ENCODE measurements at places on chromosomes 2 and 18.

- DNase-seq, result no peak
These were observed 38.6 kb upstream of the SH3BP4 start for GRCh38 chr2:234913208-234913626.

DNA sequence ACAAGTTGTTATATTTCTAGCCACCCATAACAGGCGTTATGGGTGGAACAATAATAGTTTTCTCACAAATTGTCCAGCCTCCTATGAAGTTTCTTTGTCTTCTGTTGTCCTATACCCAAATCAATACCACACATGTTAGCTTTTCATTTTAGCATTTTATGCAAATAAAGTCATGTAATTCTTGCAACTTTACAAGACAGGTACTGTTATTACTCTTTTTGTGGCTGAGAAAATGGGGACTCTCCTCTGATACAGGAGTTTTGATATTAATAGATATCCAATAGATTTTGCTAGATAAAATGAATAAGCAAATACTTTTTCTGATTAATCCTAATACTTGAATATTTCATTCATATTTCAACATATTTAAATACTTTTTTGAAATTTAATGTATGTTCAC lies 151.0 kb downstream of the PMAIP1 start:
- DNase-seq, result no peak

- DNase-seq, result no peak
These were observed 156.3 kb upstream of the SKOR2 start for GRCh38 chr18:47407736-47408135.

DNA sequence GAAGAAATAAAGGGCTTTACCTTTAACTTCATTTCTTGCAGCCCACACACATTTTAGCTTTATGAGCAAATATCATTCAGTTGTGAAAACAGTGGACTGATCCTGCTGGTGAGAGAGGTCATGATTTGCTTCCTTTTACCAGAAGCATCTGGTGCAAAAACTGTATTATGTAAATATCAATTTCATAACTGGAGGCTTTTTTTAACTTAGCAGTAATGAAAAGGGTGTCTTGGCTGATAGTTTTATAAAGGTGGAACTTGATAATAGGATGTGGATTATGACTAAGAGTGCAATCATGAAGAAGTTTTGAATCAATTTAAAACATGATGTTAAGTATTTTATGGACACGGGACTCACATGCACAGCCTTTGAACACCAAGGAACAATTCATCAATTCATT lies 304.4 kb downstream of the GULP1 start:
- DNase-seq, result no peak

DNA sequence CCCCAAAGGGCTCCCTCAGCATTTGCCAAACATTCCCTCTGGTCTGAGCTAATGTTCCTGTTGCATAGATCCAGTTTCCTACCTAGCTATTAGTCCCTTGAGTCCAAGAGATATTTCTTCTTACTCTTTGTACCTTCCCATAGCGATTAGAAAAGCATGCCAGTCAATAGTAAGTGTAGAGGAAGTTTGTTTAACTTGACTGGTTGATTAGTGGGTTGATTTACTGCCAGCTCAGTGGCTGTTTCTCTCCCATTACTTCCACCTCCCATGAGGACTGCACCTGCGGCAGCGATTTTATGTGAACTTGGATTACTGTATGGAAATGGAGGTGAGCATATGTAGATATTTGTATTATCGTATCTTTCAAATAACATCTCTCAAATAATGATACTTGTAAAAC lies 1748.4 kb upstream of the CELF4 start:
- DNase-seq, result no peak

DNA sequence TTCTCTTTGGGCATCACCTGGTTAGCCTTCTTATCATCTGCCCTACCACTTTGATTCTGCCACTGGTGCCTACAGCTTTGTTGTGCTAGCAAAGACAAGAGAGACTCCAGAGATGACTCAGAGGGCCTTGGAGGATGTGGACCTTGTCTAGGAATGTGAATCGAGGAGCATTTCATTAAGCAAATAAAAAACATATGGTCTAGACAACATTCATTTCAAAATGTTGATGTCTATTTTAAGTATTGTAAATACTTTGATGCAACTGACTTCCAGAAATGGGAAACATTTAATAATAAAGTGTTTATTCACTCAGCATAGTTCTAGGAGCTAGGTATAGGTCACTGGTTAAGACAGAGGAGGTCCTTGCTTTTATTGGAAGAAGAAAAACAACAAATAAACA lies 195.5 kb downstream of the CDCA7 start:
- no peak for DNase-seq

- DNase-seq, result no peak
These were observed 31.4 kb downstream of the ATF2 start for GRCh38 chr2:175136334-175137215.

DNA sequence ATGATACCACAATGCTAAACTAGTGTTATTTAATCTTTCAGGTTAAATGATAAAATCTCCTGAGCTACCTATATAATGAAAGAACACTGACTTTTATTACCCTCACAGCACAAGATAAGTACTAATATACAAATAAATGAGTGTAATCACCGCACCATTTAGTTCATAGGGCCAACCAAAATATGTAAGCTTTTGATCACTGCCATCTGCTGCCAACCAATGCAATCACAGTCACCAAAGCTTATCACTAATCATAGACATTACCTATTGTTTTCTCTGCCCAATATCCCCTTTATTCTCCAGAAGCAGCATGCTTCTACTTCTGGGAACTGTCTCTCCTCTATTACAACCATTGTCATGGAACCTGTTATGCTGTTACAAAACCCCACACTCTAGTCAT lies 151.6 kb upstream of the LRATD1 start:
- no peak for DNase-seq

- DNase-seq, result no peak
These were observed 310.2 kb upstream of the GALNT5 start for GRCh38 chr2:156947261-156947660.

DNA sequence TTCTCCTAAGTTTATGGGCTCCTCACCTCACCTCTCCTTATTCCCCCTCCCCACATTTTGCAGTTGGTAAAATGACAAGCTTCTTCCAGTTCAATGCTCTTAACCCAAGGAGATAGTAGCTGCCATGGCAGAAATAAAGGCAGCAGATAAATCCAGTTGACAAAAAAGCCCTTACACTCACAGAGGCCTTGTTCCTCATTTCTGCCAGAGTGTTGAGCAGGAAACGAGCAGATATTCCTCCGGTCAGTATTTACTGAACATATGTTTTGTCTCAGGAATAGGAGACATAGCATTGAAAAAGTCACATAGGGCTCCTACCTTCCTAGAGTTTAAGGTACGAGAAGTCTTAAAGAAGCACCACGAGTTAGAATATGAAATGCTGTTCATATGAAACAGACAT lies 493.7 kb upstream of the TNP1 start:
- no peak for DNase-seq

DNA sequence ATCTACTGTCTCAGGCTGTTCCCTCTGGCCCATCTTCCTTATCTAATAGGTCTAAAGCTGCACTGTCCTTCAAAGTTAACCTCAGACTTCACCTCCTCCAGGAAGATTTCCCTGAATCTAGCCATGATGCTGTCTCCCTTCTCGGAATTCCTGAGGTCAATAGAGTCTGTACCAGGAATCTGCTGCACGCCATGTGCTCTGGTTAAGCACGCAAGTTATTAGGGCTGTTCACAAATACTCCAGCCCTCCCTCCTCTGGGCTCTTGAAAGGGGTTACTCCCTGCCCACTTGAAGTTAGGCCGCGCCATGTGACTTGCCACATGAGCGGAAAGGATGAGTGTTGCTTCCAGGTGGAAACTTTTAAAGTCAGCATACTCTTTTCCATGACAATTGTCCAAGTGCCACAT lies 43.6 kb downstream of the MCFD2 start:
- DNase-seq, result no peak

DNA sequence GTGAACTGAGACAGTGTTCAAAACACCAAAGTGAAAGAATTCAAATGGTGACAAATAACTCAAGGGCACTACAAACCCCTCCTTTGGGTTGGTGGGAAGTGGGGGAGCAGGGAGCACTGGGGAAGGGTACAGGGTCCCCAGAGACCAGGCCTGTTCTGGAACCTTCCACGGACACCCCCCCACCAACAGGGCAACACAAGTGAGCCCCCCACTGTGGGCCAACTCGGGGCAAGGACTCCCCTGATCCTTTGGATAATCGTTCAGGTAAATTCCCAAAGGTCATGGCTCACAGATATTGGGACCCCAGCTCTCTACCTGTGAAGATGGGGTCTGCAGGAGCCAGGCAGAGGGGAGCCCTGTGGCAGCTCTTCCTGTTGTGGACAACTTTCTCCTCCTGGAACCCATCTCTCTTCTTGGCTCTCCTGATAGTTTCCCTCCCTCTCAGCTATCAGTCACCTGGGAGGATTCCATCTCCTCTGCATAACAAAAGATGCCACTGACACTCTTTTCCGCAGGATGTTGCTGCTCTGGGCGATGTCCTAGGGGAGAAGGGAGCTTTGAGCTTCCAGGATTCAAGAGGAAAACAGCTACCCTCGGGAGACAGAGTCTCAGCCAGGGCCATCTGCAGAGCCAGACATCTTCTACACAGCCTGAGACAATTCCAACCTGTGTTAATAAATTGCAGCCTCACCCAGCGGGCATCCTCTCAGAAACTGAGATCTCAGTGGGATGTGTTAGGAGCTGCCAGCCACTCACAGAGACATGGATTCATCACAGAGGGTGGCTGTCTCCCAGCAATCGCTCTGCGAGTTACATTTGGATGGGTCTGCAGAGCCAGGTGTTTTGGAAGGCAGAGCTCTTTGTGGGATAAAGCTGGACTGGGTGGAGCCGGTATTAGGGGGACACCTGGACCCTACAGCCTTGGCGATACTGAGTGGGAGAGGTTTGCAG lies 35.4 kb downstream of the MBP start:
- DNase-seq, result no peak

GRCh38 chr2:136351684-136352083 lies 233.7 kb upstream of the CXCR4 start:
- no peak for DNase-seq

DNA sequence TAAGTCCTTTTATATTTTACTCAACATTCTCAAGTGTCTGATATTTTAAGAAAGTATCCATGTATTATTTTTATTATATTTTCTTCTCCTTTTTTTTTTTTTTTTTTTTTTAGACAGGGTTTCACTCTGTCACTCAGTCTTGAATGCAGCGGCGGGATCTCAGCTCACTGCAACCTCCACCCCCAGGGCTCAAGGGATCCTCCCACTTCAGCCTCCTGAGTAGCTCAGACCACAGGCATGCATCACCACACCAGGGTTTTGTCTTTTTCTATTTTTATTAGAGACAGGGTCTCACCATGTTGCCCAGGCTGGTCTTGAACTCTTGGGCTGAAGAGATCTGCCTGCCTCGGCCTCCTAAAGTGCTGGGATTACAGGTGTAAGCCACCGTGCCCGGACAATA lies 212.1 kb downstream of the TCF4 start:
- DNase-seq, result no peak

DNA sequence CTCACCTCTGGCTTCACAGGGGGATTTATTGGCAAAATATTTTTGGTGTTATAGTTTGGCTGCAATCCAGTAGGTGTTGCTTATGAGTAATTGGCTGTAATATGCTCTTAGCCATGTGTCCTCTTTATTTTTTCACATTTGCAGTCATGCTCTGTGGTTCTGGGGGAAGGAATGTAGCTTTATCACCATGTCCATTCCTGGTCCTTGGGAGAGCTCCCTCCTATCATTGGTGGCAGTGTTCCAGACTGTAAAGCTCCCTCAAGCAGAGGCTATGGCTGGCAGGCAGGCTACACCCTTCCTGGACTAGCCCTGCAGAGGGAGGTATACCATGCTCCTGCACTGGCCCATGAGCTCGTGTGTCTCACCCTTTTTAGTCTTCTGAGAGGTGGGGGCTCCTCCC lies 120.0 kb upstream of the FSIP2 start:
- no peak for DNase-seq

GRCh38 chr2:5352286-5352685 lies 339.9 kb upstream of the SOX11 start:
- no peak for DNase-seq

GRCh38 chr2:95062242-95063085 lies 37.0 kb downstream of the MAL start:
- DNase-seq, result no peak

DNA sequence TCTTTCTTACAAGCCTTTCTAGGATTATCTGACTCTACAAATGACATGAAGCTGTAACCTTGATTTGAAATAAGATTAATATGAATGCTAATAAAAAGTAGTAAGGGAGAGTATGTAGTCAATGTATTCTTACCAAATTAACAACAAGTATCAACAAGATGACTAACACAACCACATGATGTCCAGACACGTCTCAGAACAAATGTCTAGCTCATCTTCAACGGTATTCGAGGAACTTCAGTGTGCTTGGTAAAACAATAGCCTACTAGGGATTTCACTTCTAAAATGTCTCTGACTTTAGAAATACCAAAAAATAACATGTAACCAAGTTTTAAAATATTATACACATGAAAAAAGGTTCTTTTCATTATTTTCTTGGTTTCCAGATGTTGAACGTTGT lies 3.4 kb downstream of the HDLBP start:
- DNase-seq, result no peak
